ENCODE measurements at places on chromosomes 3 and 15.

GRCh38 chr15:68691705-68692104, 112.9 kb downstream of the CORO2B start:
- no peak for DNase-seq

- no peak for DNase-seq
These were observed 22.0 kb upstream of the COL6A5 start for GRCh38 chr3:130323503-130323902.

DNA sequence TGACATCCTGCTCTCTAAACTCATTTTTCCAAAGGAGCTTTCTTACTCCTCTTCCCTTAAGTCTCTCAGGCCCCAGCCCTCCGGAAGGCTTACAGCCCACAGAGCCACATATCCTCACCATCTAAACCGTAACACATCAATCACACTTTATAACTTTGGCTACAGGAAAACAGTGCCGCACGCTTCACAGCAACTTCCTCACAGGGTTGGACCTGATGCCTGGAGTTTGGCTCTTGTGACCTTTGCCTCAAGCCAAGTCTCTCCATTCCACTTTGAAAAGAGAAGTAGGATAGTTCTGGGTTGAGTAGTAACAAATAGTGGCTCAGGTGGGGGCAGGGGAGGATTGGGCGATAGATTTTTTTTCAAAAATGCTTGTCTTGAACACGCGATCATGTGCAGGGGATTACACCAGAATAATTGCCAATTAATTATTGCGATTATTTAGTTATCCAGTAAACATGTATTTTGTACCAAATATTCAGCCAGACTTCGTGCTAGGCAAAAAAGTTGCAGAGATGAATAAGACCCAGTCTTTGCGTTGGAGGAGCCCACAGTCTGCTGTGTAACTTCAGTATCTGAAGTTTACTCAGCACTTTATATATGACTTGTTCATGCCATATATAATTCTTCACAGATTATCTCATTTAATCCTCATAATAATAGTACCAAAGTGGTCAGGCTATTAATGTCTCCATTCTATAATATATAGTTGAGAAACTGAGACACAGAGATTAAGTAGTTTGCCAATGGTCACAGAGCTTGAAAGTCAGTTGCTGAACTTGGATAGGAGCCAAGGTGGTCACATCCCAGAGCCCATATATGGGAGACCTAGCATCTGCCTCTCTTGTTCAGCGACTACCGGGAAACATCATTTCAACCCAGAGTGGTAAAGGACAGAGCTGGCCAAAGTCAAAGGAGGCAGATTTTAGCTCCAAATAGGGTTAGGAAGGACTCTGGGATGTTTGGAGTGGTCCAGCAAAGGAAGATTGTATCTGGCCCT, 2.4 kb upstream of the ETV5 start:
- no peak for DNase-seq

- no peak for DNase-seq
These were observed 143.7 kb upstream of the ZNF385D start for GRCh38 chr3:21894459-21895340.

DNA sequence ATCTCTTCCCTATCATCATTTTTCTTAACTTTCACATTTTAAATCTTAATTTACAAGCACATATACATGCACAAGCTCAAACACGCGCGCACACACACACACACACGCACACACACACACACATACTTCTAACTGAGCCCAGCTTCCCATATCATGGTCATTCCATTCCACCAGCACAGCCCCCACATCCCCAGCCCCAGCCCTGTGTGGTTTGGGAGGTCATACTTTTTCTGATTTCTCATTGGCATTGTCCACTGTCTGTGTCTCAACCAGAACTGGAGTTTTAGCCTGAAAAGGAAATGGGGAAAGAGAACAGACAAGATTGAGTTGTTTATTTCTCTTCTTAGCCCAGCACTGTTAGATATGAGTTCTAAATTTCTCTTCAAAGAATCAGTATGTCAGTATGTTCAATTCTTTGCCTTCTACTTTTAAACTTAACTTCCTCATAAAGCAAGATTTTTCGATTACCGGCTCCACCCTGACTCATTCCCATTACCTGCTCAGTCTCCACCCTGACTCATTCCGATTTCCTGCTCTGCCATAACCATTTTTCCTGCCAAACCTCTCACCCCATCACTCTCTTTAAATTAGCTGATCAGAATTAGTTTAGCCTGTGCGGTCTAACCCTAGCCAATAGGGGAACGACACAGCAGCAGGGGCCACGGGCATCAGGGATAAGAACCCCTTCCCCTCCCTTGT, 6.4 kb downstream of the IQCF1 start:
- no peak for DNase-seq

DNA sequence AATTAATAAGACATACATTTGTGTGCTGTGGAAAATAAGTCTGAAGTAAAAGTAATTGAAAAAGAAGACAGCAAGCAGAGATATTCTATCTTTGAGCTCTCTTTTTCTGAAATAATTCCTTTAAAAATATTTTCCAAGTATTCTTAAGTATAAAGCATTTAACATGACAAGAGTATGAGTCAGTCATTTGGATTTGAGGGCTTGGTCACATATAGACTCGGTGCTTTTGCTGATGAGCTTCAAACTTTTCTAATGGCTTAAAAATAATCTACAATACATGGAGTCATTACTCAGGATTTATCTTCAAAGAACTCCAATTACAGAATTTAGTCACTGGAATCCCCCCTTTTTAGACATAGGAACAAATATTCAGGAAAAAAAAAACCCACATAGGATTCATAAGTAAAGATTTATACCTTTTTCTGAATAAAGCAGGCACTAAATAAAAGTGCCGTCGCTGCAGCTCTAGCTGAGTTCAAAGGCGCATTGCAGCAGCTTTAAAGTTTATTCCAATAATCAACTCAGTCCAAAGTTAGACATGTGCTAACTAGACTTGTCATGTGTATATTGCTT, 147.5 kb downstream of the CTNNB1 start:
- DNase-seq: no peak

- DNase-seq: no peak
These were observed 58.8 kb upstream of the ARL6 start for GRCh38 chr3:97705764-97706163.

GRCh38 chr15:51333571-51333970, 4.8 kb downstream of the CYP19A1 start:
- no peak for DNase-seq

- no peak for DNase-seq
These were observed 139.7 kb upstream of the SMAD3 start for GRCh38 chr15:66925721-66926120.

DNA sequence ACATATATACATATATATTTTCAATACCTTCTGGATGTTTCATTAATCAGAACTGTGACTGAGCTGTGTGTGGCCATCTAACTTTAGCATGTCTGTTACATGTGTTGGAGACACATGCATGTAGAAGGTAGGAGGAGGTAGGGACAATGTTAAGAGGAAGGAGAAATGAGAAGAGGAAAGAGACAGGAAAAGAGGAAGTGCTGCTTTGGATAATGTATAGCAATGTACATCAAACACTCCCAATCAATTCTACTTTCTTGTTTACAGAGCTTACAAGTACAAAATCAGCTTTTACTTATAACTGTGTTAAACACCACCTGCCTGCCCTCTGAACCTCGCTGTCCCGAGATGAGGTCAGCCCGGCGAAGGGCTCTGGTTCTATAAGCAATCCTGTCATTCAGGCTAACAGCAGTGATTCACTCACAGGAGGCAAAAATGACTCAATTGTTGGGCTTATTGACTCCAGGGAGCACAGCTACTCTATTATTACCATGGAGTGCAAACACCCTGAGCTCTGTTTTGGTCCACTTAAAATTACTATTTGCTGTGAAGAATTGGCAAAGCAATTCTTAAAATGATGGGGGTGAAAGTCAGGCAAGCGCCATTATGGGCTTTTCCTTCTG, 188.9 kb downstream of the MEIS2 start:
- DNase-seq: no peak

DNA sequence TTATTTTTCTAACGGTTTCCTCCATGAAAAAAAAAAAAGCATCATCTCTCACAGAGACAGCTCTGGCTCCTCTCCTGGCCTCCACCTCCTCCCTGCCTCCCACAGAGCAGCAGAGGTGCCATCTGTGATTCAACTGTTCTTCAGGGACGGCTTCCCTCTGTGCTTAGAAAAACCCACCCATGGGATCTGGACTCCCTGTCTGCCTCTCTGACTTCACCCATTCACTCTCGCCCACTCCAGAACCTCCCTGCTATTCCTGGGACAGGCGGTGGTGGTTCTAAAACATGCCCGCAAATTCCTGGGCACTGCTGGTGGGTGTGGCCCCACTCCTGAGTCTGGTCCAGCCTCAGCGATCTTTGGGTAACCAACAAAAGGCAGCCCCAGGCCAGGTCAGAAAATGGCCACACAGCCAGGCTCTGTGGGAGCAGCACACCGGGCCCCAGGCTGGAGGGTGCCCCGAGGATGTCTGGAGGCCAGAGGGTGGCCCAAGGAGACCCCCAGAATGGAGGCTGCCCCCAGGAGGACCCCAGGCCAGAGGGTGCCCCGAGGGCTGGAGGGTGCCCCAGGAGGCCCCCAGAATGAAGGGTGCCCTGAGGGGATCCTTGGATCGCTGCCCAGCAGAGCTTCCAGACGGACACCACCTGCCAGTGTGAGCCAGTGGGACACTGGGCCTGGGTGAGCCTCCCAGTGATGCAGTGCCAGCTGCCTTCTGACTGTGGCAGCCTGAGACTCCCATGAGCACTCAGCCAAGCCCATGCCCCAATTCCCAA, 2.6 kb upstream of the CHST13 start:
- DNase-seq: no peak

Data from esophagus squamous epithelium (tissue), 5 donors.